ENCODE measurements at places on chromosomes 5 and 9.

GRCh38 chr5:111810112-111810511, 53.1 kb upstream of the NREP start:
- no peak for DNase-seq

DNA sequence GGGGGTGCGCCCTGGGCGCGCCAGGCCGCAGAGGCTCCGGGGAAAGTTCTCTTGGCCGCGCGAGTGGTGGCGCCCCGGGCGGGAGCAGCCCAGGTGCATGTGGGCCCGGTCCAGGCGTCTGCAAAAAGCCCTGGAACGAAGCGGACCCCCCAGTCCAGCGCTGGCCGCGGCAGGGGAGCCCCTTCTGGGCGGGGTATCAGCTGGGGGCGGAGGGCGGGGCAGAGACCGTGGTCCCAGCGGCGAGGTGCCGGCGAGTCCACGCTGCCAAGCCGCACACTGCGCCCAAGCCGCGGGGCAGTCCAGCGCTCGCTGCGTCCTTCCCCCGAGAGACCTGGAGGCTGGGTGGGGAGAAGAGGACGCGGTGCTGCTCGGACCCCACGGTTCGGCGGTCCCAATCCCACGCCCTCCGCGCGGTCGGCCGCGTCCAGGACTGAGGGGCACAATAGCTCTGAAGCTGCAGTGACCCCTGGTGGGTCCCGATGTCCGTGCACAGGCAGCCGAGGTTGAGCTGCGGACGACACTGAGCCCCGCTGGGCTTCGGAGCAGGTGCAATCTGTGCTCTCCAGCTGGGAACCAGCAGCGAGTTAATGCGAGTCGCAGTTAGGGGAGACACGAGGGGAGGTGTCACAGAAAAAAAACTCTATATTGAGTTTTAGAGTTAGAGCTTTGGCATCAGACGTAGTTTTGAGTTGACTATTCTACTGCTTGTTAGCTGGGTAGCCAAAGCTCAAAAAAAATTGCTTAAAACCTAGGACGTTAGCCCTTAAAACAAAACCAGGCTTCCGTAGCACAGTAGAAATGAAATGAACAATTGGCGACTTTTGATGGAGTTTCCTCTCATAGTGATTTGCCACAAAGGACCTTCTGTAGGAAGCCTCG, 1.1 kb upstream of the EPB41L4A start:
- peak; percentile 56 for DNase-seq

GRCh38 chr5:125452991-125453390, 706.6 kb upstream of the ZNF608 start:
- no peak for DNase-seq

- DNase-seq: no peak
These were observed 371.5 kb downstream of the NR2F1-AS1 start for GRCh38 chr5:93209476-93209875.

GRCh38 chr5:33315189-33315588, 125.6 kb upstream of the TARS1 start:
- DNase-seq: no peak

DNA sequence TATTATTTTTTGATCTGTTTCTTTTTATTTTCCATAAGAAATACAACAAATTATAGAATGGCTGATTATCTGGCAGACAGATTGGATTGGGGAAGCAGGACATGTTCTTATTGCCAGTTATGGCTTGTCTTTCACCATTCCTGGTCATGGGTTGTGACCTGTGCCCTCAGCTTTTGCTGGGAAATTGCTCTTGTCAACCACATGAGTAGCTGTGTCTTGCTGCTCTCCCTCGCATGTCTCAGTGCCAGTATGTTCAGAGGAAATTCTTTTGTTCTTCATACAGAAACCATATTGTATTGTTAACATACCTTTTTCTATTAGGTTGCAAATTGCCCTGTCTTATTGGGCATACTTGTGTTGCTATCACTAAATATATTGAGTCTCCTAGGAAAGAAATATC, 344.1 kb downstream of the OSTF1 start:
- no peak for DNase-seq

GRCh38 chr5:80554646-80555045, 15.4 kb downstream of the ANKRD34B start:
- no peak for DNase-seq

Data from HCT116 (cell line).